ENCODE measurements at places on chromosomes 12 and 14.

DNA sequence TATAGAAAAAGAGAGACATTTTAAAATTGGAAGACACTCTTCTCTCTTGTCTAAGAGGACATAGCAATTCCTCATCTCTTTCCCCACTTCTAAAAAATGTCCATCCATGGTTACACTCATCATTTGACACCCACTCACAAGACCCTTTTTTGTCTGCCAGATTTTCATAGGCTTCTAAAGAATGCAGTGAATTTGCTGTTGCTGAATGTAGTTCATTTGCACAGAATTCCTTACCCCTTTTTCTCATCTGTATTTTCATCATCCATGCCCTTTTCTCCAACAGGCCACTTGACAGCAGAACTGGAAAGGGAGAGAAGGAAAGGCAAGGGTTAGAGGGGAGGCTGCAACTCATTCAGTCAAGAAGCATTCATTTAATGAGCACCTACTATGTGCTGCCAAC is 128.0 kb downstream of the NUAK1 start:
- no peak for DNase-seq

DNA sequence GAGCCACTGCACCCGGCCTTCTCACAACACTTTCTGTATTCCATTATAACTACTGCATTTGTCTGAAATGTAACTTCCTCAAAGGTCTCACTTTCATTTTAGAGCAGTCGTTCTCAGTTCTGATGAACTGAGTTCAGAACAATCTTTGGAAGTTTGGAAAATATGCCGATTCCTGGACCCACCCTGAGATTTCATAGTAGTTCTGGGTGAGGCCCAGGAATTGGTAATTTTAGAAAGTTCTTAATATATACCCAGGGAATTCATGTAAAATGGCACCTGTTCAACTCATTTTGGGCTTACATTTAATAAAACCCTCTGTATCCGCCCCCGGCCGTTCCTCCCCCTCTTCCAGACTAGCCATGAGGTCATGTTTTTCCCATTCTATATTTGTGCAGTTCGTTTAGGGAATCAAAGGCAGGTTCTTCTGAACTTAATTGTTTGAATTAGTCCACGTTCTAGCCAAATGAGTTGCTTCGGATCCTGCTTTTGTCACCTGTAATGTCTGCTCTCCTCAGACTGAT is 5.9 kb downstream of the GSG1 start:
- DNase-seq, result no peak

GRCh38 chr12:96720363-96720705 is 186.7 kb upstream of the NEDD1 start:
- DNase-seq, result peak; percentile 19

DNA sequence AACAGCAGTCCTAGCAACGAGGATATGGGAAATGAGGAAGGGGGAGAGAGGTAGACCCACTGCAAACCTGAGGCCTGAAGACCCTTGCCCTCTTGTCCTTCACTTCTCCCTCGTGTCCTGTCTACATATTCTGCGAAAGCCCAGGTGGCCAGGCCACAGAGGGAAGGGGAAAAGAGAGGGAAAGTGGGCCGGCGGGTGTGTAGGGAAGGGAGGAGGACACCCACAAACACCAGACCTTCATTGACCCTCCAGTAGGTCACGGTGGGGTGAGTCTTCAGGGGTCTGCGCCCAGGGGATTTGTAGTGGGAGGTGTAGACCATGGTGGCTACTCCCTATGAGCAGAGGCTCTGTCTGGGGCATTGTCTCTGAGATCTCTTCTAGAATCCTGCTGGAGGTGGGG is 3.8 kb downstream of the FAIM2 start:
- DNase-seq, result no peak

DNA sequence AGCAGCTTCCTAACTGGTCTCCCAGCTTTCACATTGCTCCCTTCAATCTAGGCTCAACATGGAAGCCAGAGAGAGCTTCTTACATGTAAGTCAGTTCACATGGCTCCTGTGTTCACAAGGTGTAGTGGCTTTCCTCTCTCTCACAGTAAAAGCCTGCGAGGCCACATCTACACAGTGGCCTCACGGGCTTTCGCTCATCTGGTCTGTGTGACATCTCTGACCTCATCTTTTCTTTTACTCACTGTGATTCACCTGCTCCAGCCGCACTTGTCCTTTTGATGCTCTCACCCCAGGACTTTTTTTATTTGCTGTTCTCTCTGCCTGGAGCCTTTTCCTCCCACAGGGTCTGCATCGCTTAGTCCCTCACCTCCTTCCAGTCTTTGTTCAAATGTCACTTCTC is 122.1 kb downstream of the SLC5A8 start:
- DNase-seq, result no peak

GRCh38 chr14:29444805-29445204 is 482.8 kb downstream of the PRKD1 start:
- DNase-seq, result no peak

DNA sequence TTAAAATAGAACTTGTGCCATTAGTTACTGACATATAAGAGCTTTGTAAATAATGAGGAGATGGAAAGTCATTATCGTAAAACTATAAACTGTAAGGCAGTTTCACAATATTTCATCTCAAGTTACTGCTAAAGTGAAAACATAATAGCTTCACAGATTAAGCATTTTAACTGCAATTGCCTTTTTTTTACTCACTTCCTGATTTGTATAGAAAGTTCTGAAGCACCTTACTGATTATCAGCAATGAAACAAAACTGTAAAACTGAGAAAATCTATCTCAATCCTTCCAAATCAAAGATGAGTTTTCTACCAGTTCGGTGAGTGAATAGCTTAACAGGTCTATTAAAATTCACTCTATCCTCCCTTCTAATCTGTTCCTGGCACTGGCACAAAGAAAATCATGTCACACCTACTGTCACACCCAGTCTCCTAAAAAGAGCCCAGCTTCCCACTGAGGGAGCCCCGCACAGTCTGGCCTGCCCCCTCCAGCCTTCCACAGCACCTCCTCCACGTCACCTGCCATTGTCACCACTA is 161.4 kb upstream of the ABCD2 start:
- no peak for DNase-seq

- no peak for DNase-seq
These were observed 258.6 kb upstream of the NPAS3 start for GRCh38 chr14:32679927-32680612.

DNA sequence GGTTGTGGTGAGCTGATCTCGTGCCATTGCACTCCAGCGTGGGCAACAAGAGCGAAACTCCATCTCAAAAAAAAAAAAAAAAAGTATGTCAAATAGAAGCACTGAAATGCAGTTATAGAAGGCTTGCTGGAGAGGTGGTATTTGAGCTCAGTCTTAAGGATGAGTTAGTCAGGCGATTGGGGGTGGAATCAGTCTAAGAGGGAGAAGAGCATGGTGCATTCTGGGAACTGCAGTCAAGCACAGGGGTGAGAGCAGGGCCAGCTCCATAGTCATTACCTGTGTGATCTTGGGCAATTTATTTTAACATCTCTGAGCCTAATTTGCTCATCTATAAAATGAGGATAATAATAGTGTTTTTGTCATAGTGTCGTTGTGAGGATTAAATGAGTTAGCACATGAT is 5.9 kb upstream of the GNB3 start:
- DNase-seq, result no peak

DNA sequence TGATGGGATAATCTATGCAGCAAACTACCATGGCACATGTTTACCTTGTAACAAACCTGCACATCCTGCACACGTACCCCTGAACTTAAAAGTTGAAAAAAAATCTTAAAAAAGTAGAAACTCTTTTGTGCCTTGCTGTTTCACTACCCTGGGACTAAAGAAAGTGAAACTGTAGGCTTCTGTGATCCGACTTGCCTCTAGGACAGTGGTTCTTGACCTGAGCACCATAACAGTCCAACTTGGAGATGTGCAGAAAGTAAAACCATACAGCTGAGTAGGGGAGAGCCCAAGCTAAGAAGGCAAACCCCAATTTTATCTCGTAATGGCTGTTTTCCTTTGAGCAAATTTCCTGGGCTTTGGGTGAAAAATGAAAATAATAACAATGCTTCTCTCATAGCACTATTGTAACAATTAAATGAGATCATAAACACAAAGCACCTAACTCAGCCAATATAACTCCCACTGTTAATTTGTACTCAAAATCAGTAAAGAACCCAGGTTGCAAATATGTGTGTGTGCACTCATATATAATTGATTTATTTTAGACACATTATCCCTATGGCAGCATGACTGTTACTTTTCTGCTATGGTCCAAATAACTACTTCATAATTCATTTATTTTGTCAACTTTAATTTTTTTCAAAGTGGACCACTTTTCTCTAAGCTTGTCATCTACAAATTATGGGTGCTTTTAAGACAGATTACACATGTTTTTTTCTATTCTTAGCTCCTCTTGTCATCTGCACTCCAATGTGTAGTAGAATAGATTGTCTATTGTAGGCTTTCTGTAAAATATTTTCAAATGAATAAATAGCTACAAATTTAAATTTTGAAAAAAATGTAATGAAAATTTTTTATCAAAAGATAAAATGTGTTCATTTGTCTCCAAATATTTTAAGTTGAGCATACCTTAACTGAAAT is 334.9 kb downstream of the BTG1 start:
- no peak for DNase-seq

DNA sequence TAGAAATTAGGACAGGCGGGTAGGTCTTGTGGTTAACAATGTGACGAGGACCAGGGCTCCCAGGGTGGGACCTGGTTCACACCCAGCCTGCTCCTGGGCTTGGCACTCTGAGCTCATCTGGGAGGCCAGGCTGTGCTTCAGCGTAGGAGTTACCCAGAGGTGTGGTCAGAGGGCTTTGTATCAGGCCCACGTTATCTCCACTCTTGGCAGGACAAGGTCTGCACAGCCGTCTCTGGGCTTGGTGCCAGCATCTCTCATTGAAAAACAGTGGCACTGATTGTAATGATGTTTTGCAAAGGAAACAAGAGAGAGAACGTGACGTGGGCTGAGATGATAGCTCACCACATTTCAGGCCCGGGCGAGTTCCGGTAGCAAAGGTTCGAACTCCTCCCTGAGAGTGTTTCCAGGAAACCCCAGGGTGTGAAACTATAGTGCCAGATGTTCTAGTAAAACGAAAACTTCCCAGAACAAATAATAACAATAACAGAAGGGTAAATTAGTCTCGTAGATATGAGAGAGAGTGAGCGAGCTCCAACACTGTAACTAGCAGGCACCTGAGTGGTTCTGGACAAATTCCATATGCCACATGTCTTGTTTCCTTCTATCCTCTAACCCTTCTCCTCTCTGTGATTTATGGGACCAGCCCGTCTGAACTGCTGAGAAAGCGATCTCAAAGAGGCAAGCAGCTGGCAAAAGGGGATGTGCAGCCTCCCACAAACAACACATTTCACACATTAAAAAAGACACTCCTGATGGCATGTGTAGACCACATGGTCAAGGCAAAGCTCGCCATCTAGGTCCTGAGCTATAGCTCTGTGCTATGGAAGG is 227.3 kb downstream of the KTN1 start:
- DNase-seq, result peak; percentile 68

DNA sequence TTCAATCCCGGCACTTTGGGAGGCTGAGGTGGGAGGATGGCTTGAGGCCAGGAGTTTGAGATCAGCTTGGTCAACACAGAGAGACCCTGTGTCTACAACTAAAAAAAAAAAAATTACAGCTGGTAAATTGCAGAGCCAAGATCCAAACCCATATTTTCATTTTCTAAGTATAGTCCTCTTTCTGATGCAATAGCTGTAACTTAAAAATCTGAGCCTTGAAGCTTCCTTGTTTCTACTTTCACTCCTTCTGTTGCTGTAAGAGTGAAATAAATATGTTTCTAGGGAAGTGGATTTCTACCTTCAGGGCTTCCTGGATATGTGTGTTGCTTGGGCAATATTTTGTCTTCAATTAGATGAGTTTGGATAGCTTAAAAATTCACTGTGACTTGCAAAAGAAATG is 42.0 kb upstream of the PRICKLE1 start:
- DNase-seq, result no peak

GRCh38 chr12:127726671-127727315 is 540.2 kb upstream of the TMEM132C start:
- DNase-seq, result no peak

GRCh38 chr12:102051431-102051965 is 10.3 kb downstream of the WASHC3 start:
- DNase-seq, result no peak

DNA sequence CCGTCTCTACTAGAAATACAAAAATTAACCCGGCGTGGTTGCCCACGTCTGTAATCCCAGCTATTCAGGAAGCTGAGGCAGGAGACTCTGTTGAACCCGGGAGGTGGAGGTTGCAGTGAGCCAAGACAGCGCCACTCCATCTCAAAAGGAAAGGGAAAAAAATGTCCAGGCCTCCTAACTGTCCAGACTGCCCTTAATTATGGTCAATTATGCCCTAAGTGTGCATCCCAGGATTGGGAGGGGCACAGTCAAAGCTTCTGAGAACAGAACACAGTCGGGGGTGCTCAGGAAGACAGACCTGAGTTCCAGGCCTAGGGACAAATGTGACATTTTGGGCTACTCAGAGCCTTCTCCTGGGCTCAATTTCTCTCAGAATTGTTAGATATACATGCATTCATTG is 31.8 kb upstream of the SMUG1 start:
- DNase-seq, result no peak

DNA sequence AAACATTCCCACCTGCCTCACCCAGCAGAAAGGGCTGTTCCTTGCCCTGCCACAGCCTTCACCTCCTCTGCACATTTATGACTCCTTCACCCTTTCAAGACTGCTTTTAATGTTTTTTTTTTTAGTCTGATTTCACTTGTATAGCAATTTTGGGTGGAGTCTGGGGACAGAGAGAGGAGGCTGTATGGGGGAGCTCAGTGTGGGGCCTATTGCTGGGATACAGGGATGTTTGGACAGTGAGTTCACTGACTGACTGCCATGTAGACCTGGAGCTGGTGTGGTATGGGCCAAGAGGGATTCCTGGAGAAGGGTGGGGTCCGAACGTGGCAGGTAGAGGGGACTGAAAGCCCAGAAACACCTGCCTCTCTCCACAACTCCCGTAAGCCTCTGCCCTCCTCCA is 1.9 kb upstream of the KRT85 start:
- DNase-seq, result no peak

DNA sequence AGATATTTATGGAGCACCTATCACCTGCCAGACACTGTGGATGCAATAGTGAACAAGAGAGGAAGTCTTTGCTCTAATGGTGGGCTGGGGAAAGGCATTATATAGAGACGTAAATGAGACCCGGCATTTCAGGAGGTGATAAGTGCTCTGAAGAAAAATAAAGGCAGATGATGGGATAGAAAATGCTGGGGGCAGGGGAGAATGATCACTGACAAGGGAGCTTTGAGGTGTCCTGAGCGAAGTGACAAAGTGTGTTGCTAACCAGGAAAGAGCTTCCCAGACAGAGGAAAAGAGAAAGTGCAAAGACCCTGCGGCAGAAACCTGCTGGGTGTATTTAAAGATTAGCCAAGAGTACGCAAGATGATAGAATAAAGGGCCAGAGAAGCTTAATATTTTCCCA is 1096.1 kb downstream of the BCL11B start:
- DNase-seq, result no peak

GRCh38 chr14:67971627-67972625 is 152.3 kb downstream of the RAD51B start:
- DNase-seq, result no peak

- DNase-seq, result no peak
These were observed 31.3 kb upstream of the ANP32D start for GRCh38 chr12:48441069-48441468.

GRCh38 chr14:54446161-54446693 is 5.1 kb upstream of the CNIH1 start:
- DNase-seq, result no peak
